ENCODE measurements at places on chromosomes 11 and 22. TPM values are rescaled to one million over a fixed set of nuclear protein-coding genes. Genes with fewer than 3 reads are reported as not detected.

OR52I2 gene
- total RNA-seq = not detected

VPREB1 gene
- total RNA-seq = not detected

PTGDR2 gene
- 0.23 TPM for total RNA-seq

CD44 gene
- total RNA-seq = 363 TPM

MRGPRF gene
- not detected for total RNA-seq

GUCY1A2 gene
- total RNA-seq = not detected

SLC25A18 gene
- total RNA-seq = not detected

HEPN1 gene
- total RNA-seq = not detected

KRTAP5-11 gene
- not detected for total RNA-seq

- peaks cover 4% of the 10 kb centered on the region for H3K4me1 ChIP-seq
- H3K4me3 ChIP-seq = no peak overlapping the region
- H3K36me3 ChIP-seq = no peaks in the 10 kb centered on the region
- peak overlapping the region; percentile 40 for H3K27ac ChIP-seq
- peaks cover 8% of the 10 kb centered on the region for H3K27me3 ChIP-seq
- peak; percentile 22 for DNase-seq
Measured at GRCh38 chr11:6418557-6419008, 311 bp downstream of the APBB1 start.

- no peaks in the 10 kb centered on the region for H3K4me1 ChIP-seq
- H3K27me3 ChIP-seq = peaks cover 1% of the 10 kb centered on the region
- no peaks in the 10 kb centered on the region for H3K36me3 ChIP-seq
- no peak for DNase-seq
- H3K4me3 ChIP-seq = no peak overlapping the region
Measured at GRCh38 chr11:109512249-109512648, 90.3 kb downstream of the C11orf87 start.

- no peak overlapping the region for H3K27ac ChIP-seq
- peaks cover 5% of the 10 kb centered on the region for H3K27me3 ChIP-seq
- no peak overlapping the region for H3K4me3 ChIP-seq
Measured at GRCh38 chr11:8327761-8328192, 64.1 kb upstream of the LMO1 start.

DNA sequence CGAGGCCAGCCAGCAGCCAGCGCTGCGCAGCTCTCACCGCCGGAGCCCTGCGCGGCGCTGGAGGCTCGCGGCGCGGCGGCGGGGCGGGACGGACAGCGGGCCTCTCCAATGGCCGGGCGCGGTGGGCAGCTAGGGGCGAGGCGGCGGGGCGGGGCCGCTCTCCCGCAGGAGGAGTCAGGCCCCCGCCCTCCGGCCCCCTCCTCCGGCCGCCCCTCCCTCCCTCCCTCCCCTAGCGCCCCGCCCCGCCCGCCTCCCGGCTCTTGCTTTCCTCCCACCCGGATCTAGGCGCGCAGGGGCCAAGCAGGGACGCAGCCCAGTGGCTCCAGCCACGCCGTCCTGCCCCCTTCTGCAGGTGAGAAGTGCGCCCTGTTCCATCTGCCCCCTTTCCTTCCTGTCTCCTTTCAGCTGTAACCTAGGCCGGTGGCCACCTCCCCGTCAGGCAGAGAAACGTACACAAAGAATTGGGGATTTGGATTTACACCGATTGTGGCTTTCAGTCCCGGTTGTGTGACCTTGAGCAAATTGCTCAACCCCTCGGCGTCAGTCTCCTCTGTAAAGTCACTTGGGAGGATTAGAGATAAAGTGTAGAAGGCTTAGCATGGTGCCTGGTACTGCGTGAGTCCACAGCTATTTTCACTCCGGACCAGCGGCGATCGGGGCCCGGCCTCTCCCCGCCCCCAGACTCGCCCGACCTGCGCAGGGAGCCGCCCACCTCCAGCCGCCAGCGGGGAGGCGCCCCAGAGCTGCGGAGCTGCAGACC is at the start of gene FZD4:
FZD4 (minus strand) TSS at position 35 of the 760 bp plus-strand sequence. CDS start 310 bp downstream, outside the sequence.
- H3K36me3 ChIP-seq = no peaks in the 10 kb centered on the region
- DNase-seq = peak; percentile 62
- peak within 1 kb of the TSS; percentile 83 for H3K4me3 ChIP-seq
- H3K27me3 ChIP-seq = peaks cover 38% of the 10 kb centered on the region
- no peak within 1 kb of the TSS for H3K27ac ChIP-seq

DNA sequence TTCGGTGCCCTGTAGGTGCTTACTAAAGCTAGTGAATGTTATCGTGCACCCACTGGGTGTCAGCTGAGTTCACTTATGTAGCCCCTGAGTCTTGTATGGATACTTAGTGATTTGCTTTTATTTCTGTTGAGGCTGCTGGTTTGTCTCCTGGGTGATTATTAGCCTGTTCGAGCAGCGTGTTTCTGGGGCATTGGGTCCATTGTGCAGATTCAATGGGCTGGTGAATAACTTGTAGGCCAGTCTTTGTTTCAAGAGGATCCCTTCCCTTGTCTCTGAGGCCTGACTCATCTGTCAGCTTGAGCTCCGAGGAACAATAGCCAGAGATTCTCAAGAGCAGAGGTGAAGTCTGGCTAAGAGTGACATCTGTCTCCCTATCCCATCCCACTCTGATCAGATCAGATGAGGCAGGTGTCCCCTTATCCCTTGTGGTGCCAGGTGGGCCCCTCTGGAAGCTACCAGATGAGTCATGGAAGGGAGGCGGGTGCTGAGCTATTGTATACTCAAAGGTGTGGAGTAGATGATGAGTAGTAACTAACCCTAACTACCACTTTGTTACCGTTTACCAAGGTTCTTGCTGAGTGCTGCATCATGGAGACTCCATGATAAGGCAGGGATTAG is 3.7 kb downstream of the MIAT start:
- no peaks in the 10 kb centered on the region for H3K36me3 ChIP-seq
- H3K4me1 ChIP-seq = peaks cover 50% of the 10 kb centered on the region
- no peak overlapping the region for H3K27ac ChIP-seq

DNA sequence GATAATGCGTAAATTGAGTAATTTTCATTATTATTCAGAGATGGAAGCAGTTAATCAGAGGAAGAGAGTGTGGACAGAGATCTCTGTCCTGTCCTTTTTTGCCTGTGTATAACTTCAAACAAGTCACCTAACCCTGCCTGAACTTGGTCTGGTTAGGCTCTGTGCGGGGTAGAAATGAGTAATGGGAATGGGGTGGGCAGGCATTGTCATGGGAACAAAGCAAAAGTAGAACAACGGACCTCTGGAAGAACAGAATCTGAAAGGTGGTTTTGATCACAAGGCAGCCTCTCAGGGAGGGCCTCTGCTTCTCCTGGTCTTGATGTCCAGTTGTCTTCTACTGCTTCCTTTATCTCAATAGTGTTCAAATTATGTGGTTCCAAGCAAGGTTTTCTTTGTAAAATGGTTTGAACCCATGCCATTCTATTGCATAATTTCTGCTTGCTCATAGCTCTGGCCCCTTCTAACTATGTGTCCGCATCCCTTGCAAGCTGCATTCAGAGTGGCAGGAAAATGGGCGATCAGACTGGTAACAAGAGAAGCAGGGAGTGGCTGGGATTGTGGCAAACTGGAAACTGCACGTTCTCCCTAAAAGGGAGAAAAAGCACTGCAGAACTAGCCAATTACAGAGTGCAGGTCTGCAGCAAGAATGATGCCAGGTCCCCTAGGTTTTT is 76.1 kb downstream of the PRR5L start:
- no peaks in the 10 kb centered on the region for H3K36me3 ChIP-seq
- peaks cover 38% of the 10 kb centered on the region for H3K27me3 ChIP-seq
- DNase-seq = no peak
- peaks cover 15% of the 10 kb centered on the region for H3K4me1 ChIP-seq

DNA sequence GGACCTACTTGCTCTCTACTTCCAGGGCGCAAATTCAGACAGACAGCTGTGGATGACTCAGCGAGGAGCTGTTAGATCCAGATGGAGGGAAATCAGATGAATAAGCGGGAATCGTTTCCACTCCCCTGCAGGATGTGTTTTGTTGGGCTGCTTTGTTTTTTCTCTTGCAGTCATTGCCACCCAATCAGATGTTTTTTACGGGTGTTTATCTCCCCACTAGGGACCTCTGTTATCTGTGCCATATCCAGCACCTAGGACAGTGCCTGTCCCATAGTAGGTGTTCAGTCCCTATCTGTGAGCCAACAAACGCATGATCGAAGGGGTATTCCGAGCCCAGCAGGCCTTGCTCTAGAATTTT is 51.1 kb upstream of the PARVG start:
- H3K36me3 ChIP-seq = peaks cover 22% of the 10 kb centered on the region
- no peaks in the 10 kb centered on the region for H3K4me1 ChIP-seq
- no peak overlapping the region for H3K27ac ChIP-seq
- H3K27me3 ChIP-seq = peaks cover 3% of the 10 kb centered on the region
- DNase-seq = no peak

DNA sequence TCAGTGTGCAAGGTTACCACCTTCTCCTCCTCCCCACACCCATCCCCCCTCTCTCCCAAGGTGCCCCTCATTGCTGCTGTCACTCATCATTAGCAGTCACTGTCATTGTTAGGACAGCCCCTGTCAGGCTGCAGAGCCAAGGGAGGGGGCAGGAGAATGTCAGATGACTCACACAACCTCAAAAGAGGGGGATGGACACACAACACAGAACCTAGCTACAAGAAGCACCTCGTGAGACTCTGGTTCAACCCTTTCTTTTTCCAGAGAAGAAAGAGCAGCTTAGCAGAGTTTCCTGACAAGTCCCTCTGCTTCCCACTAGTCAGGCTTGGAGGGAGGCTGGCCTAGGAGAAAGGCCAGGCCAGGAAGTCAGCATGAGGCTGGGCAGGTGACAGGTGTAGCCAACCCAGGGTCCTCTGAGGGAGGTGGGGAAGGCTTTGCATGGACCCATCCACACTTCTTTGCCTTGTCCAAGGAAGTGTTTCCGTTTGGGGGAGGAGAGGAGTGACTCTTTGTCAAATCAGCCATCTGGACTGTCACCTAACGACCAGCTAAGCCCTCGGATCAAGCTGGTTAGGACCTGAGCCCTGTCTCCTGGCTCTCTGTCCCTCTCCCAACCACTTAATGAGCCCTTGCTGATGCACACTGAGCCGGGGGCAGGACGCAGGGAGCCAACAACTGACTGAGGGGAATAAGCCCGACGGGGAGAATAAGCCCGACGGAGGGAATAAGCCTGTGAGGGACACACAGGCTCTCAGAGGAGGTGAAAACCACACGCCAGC is 18.3 kb downstream of the ADORA2A start:
- peaks cover 33% of the 10 kb centered on the region for H3K36me3 ChIP-seq
- H3K27ac ChIP-seq = peak overlapping the region; percentile 63
- no peak overlapping the region for H3K4me3 ChIP-seq
- H3K4me1 ChIP-seq = peaks cover 57% of the 10 kb centered on the region

DNA sequence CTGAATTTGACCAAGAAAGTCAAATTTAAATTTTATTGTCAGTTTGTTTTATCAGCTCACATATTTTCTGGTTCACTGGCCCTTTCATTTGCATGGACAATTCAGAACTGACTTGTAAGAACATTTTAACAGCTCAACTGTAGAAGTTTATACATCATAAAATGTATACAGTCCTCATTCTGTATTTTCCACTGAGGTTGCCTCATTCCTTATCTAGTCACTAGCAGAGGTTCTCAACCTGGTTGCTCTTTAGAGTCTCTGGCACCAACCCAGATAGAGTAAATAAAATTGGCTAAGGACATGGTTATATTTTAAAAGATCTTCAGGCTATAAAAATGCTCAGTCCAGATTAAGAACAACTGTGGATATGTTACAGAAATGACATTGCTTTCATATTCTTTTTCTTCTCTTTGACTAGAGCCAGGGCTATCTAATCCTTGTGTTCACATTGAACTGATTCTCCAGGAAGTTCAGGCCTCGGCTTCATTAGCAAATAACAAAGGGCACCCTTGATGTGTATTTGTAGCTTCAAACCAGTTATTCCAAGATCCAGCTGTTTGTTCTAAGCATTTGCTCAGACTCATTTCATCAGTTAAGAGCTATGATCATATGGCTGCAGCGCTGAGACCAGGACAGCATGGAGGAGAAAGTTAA is 782.5 kb downstream of the ETS1 start:
- no peak overlapping the region for H3K27ac ChIP-seq
- H3K36me3 ChIP-seq = no peaks in the 10 kb centered on the region
- no peak for DNase-seq

DNA sequence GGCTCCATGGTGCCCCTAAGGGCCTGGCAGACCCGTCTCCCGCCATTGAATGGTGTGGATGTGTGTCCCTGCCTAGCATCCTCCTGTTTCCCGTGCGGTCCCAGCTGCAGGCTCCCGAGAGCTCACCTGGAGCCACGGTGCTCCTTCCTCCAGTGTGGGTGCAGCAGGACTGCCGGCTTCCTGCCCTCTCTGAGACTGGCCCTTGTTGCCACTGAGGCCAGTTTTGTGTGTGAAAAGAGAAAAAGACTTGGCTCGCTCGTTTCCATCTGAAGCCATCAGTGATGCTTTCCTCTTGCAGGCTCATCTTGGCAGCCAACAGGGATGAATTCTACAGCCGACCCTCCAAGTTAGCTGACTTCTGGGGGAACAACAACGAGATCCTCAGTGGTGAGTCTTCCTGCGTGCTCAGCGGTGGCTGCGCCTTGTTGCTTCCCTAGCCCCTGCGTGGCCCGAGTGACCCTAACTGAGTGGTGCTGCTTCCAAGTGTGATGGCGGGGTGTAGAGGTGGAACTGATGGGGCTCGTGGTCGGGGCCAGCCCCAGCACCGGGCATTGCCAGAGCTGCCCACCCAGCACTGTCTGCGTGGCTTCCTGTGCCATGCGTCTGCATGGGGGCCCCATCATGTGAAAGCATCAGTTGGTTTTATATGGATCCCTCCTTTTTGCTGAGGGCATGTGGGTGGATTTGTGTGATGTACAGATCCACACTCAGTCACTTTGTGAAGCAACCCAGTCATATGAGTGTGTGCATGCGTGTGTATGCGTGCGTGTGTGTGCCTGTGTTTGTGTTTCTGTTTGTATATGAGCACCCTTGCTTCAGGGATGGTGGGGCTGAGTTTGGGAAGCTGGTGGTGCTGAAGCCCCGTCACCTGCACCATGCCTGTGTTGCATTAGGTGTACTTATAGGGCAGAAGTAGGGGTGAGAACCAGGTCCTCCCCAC is 22.4 kb downstream of the TANGO2 start:
- no peak overlapping the region for H3K4me3 ChIP-seq
- H3K4me1 ChIP-seq = peaks cover 7% of the 10 kb centered on the region
- H3K27ac ChIP-seq = no peak overlapping the region
- peaks cover 23% of the 10 kb centered on the region for H3K36me3 ChIP-seq

- no peak for DNase-seq
- peaks cover 22% of the 10 kb centered on the region for H3K27me3 ChIP-seq
- H3K27ac ChIP-seq = no peak overlapping the region
- H3K4me1 ChIP-seq = no peaks in the 10 kb centered on the region
- no peaks in the 10 kb centered on the region for H3K36me3 ChIP-seq
Measured at GRCh38 chr22:49271369-49271727, 556.3 kb downstream of the BRD1 start.

DNA sequence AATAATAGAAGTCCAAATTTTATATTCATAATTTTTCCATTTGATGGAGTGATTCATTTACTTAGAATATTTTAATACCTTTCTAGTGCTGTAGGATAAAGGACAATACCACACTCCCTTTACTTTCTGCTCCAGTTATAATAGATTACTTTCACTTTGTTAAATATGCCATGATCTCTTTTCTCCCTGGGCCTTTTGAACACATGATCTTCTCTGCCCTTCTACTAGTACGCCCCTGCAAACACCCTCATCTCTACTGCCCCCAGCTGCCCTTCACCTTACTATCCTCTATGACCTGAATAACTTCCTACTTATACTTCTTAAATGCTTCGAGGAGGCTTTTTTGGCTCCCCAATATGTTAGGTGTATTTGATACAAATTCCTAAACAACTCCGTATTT is 177.3 kb downstream of the GUCY1A2 start:
- no peaks in the 10 kb centered on the region for H3K36me3 ChIP-seq
- DNase-seq = no peak
- no peaks in the 10 kb centered on the region for H3K4me1 ChIP-seq
- no peaks in the 10 kb centered on the region for H3K27me3 ChIP-seq
- H3K27ac ChIP-seq = no peak overlapping the region

GRCh38 chr11:91220476-91221202 is 997.8 kb upstream of the CHORDC1 start:
- no peak overlapping the region for H3K4me3 ChIP-seq
- no peak overlapping the region for H3K27ac ChIP-seq
- no peaks in the 10 kb centered on the region for H3K4me1 ChIP-seq
- no peaks in the 10 kb centered on the region for H3K36me3 ChIP-seq
